ENCODE measurements at places on chromosomes 2 and 18.

DNA sequence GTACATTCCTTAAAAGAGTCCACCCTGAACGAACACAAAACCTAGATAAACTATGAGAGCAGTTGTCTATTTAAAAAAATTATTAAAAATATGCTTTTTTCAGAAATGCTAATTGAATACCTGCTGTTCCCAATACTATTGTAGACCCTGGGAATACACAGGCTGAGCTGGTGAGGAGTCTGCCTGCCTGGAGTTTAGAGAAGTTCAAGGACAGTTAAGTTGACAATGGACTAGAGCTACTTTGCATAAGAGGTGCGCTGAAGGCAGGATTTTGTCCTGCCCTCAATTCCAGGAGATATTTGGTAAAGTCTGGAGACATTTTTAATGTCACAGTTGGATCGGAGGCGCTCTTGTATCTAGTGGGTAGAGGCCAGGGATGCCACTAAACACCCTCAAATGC is 110.2 kb downstream of the SETBP1 start:
- DNase-seq = no peak

DNA sequence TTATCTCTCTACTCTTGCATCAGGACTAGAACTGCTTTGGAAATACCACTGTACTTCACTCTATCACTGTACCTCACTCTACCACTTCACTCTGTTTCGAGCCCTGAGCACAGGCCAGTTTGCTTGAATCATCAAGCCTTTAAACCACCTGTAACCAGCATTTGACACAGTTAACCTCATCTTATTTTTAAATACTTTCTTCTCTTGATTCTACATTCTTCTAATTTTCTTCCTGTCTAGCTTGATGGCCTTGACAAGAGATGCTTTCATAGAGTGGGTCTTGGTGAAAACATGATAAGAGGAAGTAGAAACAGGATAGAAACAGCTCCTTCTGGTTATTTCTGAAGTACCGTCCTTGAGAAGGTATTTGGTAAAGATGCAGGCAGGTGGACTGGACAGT is 78.1 kb downstream of the SPIRE1 start:
- no peak for DNase-seq

GRCh38 chr2:7598402-7598801 is 681.2 kb downstream of the RNF144A start:
- no peak for DNase-seq

DNA sequence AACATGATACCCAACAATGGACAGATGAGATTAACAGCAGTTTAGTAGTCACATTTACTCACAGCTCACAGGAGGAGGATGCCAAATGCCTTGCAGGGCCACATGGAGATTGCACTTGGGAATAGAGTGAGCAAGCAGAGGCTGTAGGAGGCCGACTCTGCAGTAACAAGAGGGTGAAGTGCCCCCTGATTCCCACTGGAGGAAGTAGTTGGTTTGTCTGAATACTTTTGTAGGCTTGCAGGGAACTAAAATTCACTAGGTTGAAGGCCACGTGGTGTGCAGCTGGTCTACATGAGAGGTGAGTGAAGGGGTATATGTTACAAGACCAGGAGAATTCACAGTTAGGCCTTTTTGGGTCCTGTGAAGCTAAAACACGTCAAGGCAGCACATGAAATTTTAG is 419.3 kb upstream of the TNP1 start:
- DNase-seq = no peak

DNA sequence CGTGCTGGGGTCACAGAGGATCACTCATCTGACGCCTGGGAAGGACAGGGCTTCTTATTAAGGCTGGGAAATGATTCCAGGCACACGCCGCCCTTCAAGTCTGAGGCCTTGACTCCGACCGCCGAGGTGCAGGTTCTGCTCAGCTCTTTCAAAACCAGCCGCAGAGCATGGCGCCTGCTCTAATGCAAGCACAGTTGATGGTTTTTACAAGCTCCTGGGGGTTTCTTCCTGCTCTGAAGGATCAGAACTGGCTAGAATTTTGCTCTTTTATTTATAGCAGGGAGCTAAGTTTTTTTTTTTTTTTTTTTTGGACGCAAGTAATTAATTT is 32.0 kb downstream of the CDCA7 start:
- no peak for DNase-seq

DNA sequence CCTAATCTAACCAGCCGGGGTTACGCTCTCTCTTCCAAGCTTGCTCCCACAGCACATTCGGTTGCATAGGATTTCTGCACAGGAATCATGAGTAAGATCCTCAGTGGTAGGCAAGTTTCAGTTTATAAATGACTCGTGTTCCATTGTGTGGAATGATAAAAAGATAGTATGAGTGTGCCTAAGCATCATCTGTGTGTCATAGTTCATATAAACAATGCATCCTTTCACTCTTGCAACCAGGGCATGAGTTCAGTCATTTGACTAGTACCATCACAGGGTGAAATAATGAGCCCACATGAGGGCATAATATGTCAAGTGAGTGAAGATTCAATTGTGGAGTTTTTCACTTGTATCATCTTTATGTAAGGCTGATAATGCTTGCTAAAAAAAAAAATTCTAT is 417.1 kb upstream of the CDH2 start:
- DNase-seq = no peak

DNA sequence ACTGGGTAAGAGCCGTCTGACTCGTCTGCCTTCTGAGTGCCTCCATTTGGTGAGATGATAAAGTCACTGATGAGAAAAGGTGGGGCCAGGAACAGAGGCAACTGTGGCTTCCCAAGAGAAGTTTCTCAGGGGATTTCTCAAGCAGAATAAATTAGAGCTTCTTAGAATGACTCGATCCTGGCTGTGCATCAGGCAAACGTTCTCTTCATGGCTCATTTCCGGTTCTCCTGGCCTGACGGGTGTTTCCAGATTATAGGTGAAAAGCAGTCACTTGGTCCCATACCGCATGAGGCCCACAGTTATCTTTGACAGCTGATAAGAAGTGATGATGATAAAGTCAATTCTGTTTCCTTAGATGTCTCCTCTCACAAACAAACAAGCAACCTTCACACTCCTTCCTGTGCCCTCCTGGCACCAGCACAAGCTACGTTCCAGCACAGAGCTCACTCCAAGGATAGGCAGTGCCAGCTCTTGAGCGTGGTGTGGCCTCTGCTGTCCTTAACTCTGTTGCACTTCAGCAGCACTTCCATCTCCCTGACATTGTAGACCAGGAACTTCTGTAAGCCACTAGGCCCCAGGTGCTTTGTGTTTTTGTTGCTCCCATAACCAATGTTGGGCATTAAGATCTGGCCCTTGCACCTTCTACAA is 37.8 kb upstream of the KCNF1 start:
- no peak for DNase-seq

- DNase-seq = peak; percentile 45
Measured at GRCh38 chr2:98749066-98749450, 18.1 kb upstream of the MGAT4A start.

GRCh38 chr2:109201465-109202327 is 72.7 kb downstream of the SH3RF3 start:
- no peak for DNase-seq

GRCh38 chr2:178403671-178404306 is 47.2 kb downstream of the PRKRA start:
- DNase-seq = no peak

GRCh38 chr2:111100087-111100764 is 20.5 kb upstream of the BCL2L11 start:
- DNase-seq = no peak

DNA sequence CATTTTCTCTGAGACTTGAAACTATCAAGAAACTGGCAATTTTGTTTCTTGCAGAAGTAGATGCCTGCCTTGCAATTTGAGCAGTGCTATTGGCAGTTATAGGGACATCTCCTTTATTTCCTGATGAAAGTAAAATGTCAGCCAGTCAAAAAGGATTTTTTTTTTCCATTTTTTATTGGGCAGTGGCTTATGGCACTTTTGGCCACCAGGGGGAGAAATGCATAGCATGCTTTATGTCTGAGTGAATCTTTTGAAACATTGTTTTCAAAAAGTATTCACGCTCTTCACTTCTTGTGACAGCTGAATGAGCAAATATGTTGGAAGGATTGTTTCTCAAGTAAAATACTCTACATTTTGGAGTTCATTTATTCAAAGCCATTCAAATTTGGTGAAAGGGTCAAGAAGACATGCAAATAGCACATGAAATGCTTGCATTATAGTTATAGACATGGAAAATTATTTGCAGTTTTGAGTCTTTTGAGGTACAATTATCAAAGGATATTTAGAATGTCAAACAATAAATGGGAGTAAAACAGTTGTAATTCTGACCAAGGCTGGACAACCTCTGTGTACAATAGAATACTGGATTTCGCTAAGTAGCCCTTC is 491.0 kb downstream of the CDH2 start:
- peak; percentile 6 for DNase-seq

DNA sequence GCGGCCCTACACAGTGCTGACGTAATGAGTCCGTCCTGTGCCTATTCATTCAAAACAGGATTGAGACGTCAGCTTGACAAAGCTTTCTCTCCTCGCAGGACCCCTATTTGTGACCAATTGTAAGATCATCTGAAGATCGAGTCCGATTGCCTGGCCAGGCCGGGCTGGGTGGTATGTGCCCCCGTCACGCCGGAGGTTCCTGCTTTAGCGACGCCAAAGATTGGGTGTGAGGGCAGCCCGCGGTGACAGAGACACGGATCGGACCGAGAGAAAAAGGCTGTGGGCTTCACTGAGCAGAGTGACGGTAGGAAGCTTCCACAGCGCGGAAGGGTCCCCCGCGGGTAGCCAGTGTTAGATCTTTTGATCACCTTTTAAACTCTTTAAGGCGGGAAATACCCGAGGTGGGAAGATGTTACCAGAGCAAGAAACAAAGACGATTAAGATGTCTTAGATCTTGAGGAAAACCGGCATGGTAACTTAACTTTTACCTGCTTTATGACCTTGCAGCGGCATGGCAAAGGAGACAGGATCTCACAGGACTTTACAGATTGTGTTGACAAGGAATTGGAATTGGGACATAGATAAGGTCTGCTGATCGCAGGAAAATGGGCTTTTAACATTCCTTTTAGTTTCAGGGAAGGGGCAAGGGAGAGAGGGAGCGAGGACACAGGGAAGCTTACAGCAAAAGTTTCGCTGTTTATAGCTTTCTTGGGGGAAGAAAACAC is 220.0 kb downstream of the METTL4 start:
- no peak for DNase-seq

DNA sequence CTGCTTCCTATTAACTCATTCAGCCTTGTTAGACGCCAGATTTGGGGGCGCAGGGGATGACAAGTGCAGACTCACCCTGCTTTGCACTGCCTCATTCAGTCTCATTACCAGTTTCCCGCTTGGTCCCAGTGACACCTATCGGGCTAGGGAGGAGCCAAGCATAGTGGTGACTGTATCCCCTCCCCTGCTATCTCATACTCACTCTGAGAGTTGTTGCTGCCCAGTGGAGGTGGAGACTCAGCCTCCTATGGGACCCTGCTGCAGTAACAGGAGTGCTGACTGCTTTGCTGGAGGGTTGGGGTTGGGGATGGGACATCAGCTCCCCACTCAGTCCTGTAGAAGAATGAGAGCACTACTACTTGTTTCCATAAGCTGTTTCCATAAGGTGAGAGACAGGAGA is 21.3 kb upstream of the PIK3C3 start:
- no peak for DNase-seq

DNA sequence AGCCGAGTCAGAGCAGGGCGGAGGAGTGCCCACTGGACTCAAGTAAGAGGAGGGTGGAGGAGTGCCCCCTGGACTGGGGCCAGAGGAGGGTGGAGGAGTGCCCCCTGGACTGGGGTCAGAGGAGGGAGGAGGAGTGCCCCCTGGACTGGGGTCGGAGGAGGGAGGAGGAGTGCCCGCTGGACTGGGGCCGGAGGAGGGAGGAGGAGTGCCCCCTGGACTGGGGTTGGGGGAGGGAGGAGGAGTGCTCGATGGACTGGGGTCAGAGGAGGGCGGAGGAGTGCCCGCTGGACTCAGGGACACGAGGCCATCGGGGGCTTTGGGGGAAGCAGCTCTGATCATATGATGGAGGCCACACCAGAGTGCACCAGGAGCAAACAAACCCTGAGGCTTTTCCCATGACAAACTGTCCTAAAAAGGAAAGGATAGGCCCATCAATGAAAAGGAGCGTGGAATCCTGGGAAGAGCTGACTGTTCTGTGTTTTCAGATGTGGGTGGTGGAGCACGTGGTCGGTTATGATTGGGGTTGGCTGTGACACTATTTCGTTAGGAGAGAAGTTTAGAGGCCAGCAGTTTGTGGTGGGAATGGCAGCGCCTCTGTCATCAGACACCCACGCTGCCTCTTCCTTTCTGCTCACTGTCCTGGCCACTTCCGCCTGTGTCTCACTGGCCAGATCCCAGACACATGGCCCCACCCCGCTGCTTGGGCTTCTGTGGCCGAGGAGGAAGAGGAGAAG is 24.5 kb upstream of the HPCAL1 start:
- DNase-seq = peak; percentile 93

- no peak for DNase-seq
Measured at GRCh38 chr2:1979138-1979537, 234.8 kb upstream of the PXDN start.

GRCh38 chr2:37109523-37109922 is 25.2 kb downstream of the GPATCH11 start:
- DNase-seq = no peak

GRCh38 chr2:139007130-139007529 is 226.9 kb upstream of the NXPH2 start:
- DNase-seq = no peak

GRCh38 chr2:190637281-190637734 is 11.6 kb upstream of the NAB1 start:
- no peak for DNase-seq

DNA sequence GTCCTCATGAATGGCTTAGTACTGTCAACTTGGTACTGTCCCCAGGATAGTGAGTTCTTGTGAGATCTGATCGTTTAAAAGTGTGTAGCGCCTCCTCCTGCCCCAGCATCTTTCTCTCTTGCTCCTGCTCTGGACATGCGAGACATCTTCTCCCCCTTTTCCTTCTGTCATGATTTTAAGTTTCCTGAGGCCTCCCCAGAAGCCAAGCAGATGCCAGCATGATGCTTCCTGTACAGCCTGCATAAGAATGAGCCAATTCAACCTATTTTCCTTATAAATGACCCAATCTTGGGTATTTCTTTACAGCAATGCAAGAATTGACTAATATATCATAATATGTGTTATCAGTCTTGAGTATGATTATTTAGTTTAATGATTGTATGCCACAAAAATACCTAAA is 3.5 kb upstream of the RSAD2 start:
- no peak for DNase-seq

- DNase-seq = no peak
Measured at GRCh38 chr2:115560666-115561065, 1118.2 kb downstream of the DPP10 start.

- DNase-seq = peak; percentile 81
Measured at GRCh38 chr2:241686650-241687425, at the start of gene DTYMK. Gene DTYMK, minus strand, starts transcription at chr2:241686815. Its CDS starts 32 bp downstream, at chr2:241686783.

DNA sequence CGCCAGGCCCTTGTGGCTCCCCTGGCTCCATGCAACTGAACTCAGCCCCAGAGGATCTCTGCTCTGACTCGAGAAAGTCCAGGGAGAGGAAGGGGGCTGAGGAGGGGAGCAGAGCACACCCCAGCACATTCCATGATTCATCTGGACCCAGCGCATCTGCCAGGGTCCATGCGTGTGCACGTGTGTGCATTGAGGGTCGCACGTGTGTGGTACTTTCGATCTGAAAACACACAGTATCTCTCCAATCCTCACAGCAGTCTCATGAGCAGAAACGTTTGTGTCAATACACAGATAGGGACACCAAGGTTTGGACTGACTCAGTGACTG is 146.4 kb upstream of the ID2 start:
- no peak for DNase-seq

Measured in HL-60 (cell line).